Dermis microvascular lymphatic vessel endothelial cell (primary cell): ENCODE measurements at places on chromosomes 12 and 14.

GRCh38 chr12:59619461-59620240 is 23.8 kb downstream of the SLC16A7 start:
- no peak for DNase-seq

GRCh38 chr14:35368139-35368460 is 36.4 kb downstream of the NFKBIA start:
- no peak for DNase-seq

- peak; percentile 79 for DNase-seq
These were observed 286.9 kb upstream of the PRKD1 start for GRCh38 chr14:30214461-30215090.

- no peak for DNase-seq
These were observed 3.9 kb downstream of the RIOX1 start for GRCh38 chr14:73494593-73494992.

- no peak for DNase-seq
These were observed 28.7 kb downstream of the LMNTD1 start for GRCh38 chr12:25524366-25524765.

GRCh38 chr12:15751741-15752140 is 37.4 kb downstream of the EPS8 start:
- DNase-seq = no peak

- DNase-seq = no peak
These were observed 11.9 kb downstream of the VRTN start for GRCh38 chr14:74360163-74360562.
